ENCODE measurements at places on chromosomes 6 and 20.

DNA sequence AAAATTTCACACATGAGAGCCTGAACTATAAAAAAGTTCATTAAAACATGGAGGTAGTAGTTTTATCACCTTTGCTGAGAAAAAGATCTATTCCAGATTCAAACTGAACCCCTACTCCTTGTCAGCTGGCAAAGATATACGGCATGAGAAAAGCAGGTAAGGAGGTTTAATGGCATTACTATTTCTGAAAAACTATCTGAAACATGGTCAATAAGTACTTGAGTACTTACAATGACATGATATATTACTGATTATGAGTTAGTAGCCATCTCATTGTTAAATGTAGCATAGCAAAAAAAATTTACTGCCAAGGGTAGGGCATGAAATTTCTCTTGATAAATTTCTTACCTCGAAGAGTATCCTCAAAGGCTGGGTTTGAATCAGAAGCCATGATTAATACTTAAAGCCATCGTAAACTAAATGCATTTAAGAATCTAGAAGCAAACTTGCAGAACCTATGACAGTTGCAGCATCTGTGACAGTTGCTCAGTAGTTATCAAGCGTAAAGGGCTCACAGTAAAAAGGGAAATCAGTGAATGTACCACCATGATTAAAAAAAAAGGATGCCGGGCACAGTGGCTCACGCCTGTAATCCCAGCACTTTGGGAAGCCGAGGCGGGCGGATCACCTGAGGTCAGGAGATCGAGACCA is 8.7 kb downstream of the SLC17A5 start:
- ATAC-seq = no peak

GRCh38 chr6:169490830-169491229 is 211.0 kb downstream of the WDR27 start:
- ATAC-seq = no peak

DNA sequence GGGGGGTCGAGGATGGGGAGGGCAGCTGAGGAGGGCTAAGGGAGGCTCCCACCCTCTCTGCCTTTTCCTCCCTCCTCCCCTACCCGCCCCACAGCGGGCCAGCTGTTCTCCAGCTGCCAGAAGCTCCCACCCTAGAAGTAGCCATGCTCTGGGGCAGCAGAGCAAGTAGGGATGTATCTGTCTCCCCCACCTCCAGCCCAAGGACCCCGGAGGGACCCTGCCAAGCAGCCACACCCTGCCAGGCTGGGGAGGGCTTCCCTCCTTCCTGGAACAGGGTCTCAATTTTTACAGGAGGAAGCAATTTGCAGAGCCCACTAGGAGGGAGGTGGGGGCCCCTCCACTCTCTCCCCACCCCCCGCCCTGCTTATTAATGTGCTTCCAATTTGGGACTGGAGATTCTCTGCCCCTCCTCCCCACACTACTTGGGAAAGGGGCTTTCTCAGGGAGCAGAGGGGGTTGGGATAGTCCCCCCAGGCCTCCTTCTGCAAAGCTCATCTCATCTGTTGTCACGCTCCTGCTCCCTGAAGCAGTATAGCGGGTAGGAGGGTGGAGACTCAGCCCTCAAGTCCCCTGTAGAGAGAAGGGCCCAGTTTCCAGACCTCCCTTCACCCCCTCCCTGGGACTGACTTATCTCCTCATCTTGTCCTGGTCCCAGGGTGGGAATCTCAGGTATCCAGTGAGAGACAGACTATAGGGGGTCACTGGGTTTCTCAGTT is 4.5 kb downstream of the TEAD3 start:
- no peak for ATAC-seq

- no peak for ATAC-seq
Measured at GRCh38 chr20:47243003-47243402, 113.5 kb downstream of the ZMYND8 start.

DNA sequence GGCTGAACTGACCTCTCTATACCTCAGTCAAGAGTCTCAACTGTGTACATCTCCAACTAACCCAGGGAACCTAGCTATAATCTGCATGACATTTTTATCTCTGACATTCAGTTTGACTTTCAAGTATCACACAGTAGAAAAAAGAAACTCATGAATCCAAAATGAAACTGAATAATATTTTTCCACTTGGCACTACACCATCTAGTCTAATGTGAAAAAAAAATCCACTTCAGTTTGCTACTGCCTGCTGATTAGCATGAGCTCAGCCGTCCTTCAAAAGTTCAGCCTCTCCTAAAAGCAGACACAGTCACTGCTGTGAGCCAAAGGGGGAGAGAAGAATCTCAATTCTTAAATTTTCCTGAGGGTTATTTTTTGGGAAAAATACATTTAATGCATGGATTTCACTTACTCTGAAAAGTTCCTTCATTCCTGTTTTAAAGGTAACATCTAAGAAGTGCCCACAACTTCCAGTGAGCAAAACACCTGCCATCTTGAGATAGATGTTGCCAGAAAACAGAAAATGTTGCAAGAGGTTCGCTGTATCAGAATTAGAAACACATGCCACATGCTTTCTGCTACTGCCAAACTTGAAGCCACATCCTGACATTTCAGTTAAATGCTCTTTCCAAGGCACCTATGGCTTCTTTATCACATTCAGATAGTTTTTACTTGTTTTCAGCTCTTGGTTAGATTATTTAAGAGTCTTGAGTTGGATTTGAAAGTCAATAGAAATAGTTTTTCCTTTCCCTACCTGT is 95.4 kb downstream of the MKKS start:
- no peak for ATAC-seq

DNA sequence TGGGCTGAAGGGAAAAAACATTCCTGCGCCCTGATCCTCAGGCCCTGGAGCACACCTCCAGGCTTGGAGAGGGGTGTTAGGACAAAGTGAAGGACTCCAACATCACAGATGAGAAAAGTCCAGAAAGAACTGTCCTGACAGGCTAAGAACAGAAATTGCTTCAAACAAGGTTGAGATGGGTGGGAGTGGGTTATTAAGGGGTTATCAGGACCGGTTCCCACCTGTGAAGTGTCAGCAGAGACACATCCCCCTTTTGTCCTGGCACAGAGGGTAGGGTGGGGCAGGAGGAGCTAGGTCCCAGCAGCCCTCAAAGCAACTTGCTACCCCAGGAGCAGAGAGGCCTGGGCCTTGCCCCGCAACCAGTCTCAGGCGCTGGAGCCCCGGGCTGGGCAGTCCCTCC is 3.5 kb downstream of the SPDEF start:
- ATAC-seq = no peak

- ATAC-seq = peak; percentile 86
Measured at GRCh38 chr6:73515204-73515655, 5.6 kb downstream of the EEF1A1 start.

DNA sequence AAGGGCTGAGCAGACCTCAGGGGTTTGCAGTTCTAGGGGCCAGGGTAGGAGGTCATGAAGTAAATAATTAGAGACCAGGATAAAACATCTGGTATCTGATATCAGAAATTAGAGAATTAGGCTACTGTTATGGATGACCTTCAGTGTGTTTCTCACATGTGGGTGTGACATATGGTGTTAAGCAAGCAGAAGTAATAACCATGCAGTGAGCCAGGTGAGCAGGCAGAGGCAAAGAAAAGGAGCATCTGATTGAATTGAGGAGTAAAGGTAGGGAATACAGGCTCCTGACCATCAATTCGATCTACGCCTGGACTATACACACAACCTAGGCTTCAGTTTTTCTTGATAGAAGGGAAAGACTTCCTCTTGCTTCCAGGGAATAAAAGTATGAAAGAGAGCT is 34.7 kb upstream of the MAP3K7 start:
- ATAC-seq = no peak

DNA sequence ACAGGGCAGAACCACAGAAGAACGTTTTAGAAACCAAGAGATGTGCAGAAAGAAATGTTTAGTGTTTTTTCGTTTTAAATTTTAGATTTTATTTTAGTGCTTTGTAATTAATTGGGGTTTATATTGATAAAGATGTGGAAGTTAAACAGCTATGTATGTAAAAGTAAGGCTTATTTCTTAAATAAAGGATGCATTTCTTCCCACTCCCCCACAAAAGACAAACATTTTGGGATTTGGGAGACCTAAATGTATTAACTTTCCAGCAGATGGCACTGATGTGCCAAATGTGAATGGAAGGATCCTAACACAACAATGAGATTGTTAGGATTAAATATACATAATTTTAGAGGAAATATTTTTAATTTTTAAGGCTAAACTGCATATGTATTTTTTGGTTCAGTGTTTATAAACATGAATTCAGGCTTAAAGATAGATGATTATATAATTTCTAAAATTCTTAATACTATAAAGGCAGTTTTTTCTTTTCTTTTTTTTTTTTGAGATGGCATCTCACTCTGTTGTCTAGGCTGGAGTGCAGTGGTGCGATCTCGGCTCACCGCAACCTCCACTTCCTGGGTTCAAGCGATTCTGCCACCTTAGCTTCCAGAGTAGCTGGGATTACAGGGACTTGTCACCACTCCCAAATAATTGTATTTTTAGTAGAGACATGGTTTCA is 12.0 kb downstream of the PFDN4 start:
- ATAC-seq = no peak

GRCh38 chr6:107653861-107654394 is 164.0 kb downstream of the SOBP start:
- ATAC-seq = no peak

GRCh38 chr20:40610730-40611129 is 78.3 kb downstream of the MAFB start:
- ATAC-seq = no peak

GRCh38 chr20:2378893-2379292 is 1.8 kb upstream of the TGM6 start:
- no peak for ATAC-seq

DNA sequence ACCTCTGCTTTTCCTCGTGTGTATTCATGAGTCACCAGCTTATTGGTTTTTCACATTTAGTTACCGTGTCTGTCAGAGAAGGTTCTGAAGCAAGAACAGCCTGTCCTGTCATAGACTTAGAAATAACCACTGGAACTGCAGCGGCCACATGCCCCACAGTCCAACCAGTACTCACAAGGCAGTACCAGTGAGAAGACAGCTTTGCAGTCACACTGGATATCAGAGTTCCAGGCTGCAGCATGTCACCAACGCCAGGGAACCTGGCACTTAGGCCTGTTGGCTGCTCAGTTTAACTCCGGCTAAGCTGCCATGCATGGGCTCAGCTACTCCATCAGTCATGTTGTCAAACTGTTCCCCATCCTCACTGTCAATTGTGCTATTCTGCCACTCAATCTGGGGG is 40.1 kb downstream of the ADNP start:
- no peak for ATAC-seq

DNA sequence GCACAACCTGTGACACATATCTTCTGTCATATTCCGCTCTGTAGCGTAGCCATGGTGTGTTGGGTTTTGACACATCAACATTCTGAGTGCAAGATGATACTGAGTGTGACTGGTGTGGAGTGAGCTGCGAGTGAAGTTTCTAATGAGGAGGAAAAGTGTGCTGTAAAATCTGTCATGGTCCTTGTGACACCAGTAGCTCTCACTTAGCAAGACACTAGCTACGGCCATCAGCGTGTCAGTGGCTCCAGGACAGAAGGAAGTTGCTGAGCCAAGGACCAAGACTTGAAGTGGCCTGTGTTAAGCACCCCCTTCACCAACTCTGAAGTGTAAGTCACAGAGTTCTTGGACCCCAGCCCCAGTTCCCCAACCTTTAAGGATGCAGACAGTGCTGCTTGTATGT is 72.1 kb downstream of the TSHZ2 start:
- no peak for ATAC-seq

- ATAC-seq = no peak
Measured at GRCh38 chr6:160041608-160042007, 72.7 kb downstream of the IGF2R start.

DNA sequence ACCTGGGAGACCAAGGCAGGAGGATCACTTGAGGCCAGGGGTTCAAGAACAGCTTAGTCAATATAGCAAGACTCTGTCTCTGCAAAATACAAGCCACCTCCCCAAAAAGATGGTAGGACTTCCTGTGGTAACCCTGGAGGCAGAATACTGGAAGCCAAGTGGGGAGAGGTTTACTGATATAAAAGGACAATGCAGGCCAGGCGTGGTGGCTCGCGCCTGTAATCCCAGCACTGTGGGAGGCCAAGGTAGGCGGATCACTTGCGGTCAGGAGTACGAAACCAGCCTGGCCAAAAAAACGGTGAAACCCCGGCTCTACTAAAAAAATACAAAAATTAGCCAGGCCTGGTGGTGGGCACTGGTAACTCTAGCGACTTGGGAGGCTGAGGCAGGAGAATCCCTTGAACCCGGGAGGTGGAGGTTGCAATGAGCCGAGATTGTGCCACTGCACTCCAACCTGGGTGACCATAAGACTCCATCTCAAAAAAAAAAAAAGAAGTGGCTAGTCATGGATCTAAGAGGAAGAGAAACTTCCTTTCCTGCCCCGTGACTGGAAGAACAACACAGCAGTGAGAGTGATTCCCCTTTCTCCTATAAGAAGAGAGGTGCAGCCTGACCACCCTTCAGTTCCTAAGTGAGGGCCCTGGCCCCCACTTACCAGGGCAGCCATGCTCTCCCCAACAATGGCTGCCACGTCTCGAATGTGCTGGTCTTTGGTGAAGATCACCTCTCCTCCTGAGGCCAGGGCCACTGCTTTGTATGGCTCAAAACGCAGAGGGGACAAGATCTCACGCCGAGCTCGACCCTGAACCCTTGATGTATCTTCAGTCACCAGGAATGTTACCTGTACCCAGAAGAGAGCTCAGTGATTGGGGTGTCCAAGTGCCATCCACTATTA is 6.2 kb downstream of the SAPCD1 start:
- no peak for ATAC-seq

DNA sequence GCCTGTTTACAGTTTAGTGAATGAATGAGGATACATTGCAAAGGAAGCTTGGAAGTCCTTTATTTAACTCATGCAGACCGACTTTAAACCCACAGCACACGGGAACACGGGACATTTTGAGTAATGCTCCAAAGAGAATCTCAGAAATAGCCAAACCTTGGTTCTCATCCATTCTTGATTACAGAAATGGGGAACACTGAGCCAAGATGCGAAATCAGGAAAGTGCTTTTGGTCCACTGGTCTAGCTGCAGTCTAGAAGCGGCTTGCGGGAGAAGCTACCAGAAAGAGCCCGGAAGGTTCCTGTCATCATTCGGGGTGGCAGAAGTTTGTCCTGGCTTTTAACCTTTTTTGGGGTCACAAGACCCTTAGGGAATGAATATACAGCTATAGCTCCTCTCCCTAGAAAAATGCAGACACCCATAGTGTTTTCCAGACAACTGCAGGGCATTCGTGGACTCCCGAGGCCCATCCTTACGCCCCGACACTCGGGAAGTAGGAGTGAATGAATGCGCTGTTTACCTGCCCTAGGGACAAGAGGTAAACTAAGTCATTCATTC is 475 bp upstream of the TMEM181 start:
- ATAC-seq = no peak

GRCh38 chr6:167496707-167497106 is 171.8 kb downstream of the TTLL2 start:
- no peak for ATAC-seq

Data from stimulated activated memory B cell treated with anti-CD40 and anti-IgM and Interleukin-4, amounts not matched to agents 10 μg/mL and 1 μg/mL and 100 μg/mL, for 72 hours (primary cell).